RWPE1 (cell line): ENCODE measurements at places on chromosomes 1 and 21.

DNA sequence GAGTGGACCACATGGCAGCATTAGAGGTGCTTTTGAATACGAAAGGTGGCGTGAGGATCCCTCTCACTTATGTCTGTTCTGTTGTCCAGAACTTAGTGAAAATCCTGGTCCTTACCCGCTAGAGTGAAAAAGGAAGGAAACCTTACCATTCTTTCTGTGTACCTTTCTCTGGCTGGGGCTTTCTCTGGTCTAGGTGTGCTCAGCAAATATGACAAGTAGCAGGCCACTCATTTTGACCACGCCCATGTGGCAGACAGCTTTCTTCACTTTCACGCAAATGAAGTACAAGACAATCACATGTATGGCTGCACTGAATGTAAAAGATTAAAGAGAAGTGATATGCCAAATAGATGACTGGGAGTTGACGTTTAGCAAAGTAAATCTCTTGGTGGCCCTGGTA is 131.9 kb downstream of the FGGY start:
- no peak for DNase-seq

- DNase-seq, result no peak
Measured at GRCh38 chr1:20079661-20080305, 9.8 kb downstream of the PLA2G5 start.

- DNase-seq, result no peak
Measured at GRCh38 chr1:53982763-53983104, 35.3 kb downstream of the LDLRAD1 start.

GRCh38 chr1:20726932-20727745 is 5.4 kb downstream of the SH2D5 start:
- no peak for DNase-seq

DNA sequence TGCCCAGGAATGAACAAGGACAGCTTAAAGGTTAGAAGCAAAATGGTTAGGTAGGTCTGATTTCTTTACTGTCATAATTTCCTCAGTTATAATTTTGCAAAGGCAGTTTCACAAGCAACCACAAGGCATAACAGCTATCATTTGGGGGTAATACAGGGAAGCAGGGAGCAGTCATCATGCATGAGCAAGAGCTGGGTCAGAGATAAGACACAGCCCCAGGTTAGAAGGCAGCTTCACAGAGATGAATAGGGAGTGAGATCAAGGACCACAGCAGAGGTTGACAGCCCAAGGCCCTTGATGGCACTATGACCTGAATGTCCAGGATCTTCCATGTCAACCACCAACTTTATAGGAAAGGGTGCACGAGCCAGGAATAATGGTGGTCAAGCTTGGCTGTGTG is 9.0 kb upstream of the CSRP1 start:
- no peak for DNase-seq

DNA sequence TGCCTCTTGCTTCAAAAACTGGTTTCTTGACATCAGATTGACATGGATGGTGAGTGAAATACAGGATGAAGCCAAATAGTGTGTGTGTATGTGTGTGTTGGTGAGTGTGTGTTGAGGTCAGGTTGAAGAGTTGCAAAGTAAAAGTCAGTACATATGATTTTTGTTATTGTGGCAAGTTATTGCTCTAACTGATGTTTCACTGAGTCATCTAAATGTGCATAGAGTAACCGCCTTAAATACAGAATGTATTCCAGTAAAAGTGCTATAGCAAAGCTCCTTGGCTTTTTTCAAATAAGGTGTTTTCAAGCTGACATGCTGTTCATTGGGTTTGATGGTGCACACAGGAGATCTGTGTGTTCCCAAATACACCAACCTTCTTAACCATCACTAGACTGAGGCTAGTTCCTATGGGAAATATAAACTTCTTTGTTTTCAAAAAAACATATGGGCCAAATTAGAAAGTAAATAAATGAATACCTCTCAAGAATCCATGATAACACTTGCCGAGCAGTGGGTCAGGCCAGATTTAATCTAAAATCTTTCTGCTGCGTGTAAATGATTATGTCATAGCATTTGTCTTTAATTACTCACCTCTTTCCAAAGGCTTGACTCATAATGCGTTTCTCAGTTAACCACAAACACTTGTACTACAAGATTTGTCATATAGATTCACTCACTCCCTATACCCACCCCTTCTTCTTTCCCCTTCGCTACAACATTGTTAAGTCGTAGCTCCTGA is 151.1 kb downstream of the LYPLAL1 start:
- DNase-seq, result peak; percentile 86

DNA sequence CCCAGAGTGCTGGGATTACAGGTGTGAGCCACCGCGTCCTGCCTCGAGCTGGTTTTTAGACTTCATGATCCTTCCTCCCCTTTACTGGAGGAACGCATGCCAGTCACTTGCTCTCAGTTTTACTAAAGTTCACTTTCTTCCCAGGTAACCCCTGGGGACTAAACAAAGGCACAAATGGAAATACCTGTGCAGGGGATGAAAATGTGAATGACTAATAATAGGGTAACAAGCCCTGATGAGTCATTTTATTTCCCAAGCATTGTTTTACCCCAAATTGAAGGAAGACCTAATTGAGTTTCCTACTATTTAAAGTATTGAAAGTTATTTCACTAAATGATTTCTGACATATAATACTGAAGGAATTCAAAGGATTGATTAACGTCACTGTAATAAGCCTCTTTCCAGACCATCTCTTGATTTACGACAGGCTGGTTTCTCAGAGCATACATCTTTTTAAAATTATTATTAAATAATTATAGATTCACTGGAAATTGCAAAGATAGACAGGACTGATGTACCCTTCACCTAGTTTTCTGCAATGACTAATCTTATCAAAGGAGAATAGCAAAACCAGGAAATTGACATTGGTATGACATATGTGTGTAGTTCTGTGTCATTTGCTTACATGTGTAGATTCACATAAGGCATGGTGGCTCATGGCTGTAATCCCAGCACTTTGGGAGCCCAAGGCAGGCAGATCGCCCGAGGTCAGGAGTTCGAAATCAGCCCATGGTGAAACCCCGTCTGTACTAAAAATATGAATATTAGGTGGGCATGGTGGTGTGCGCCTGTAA is 53.2 kb upstream of the SOD1 start:
- DNase-seq, result peak; percentile 66

- DNase-seq, result no peak
Measured at GRCh38 chr1:101484689-101485338, 248.0 kb downstream of the S1PR1 start.

DNA sequence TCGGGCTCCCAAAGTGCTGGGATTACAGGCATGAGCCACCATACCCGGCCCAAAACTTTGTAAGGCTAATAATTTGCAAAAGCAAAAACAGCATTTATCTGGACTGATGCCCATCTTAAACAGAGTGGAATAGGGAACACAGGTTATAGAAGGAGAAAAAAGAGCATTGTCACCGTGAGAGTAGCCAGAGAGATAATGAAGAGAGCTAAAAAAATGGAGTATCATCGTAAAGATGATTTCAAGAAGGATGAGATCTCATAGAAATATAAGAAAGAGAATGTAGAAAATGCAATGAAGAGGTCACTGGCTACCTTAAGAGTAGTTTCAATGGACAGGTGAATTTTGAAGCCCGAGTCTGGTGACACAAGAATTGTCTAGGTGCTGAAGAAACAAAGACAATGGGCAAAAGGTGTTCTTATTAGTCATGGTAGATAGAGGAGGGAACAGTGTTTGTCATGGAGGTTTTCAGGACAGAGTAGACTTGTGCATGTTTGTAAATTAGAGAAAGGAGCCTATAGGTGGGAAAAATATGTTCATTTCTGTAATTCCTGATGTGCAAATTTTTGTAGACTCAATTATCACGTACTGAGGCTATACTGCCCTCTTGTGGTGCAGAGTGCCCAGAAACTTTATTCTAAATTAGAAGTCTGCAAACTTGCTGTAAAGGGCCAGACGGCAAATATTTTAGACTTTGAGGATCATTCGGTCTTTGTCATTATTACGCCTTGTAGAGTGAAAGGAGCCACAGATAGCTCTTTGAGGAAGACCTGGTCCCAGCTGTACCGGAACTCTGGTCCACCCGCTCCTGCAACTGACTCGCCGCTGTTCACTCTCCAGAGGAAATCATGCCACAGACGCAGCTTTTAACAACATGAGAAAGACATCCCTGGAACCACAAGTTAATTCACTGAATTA is 8.1 kb upstream of the TMEM183A start:
- DNase-seq, result peak; percentile 52

DNA sequence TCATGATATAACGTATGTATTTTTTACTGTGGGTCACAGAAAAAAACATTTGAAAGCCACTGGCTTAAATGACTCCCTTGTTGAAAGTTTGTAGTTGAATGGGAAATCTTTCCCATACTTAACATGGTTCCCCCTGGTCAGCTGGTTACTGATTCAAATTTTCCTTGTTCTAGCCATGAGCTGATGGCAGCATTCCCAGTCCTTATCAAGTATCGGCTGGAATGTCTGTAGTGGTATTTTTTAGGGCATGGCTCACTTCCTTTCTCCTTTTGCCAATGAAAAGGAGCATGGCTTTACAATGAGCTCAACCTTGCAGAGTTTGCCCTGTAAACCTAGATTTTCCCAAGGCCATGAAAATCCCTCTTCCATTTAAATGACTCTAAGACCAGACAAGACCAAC is 55.7 kb downstream of the GIPC2 start:
- peak; percentile 82 for DNase-seq

DNA sequence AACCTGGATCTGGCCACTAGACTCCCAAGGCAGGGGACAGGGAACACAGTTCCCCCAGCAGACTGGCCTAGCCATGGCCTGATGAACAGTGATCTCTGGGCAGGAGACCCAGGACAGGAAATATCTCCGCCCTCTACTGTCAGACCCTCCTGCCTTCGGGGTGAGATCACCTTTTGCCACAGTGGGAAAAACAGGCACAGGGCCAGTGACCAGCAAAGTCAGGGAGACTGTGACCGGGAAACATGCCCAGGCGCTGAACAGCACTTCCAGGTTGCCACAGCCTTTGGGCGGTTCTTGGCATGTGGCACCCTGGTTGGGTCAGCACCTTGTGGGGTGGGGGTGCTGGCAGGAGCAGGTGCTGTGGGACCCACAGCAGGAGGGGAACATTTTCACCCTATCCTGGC is 8.9 kb upstream of the ZNF669 start:
- DNase-seq, result no peak

GRCh38 chr21:45607909-45608295 is 35.6 kb upstream of the PCBP3 start:
- DNase-seq, result no peak

GRCh38 chr1:168553680-168554553 is 10.1 kb upstream of the XCL2 start:
- DNase-seq, result no peak

- no peak for DNase-seq
Measured at GRCh38 chr1:173856903-173857302, 10.9 kb downstream of the GAS5 start.

- DNase-seq, result no peak
Measured at GRCh38 chr1:200310824-200311223, 99.0 kb downstream of the ZNF281 start.

DNA sequence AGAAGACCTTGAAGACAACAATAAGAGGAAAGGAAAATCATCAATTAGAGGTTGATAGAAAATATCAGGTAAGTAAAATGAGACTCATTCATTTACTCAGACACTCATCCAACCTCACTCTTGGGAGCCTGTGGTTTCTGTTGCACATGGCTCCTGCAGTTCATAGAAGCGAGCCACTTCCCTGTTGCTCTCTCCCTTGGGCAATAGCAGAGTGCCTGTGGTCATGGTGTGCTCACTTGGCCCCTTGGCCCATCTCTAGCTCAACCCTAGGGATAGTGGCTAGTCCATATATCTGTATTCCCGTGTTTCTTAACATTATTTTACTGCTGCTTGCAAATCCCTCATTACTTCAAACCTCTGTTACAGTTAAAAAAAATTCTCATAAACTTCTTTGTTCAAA is 368.6 kb downstream of the PTPRC start:
- DNase-seq, result no peak

DNA sequence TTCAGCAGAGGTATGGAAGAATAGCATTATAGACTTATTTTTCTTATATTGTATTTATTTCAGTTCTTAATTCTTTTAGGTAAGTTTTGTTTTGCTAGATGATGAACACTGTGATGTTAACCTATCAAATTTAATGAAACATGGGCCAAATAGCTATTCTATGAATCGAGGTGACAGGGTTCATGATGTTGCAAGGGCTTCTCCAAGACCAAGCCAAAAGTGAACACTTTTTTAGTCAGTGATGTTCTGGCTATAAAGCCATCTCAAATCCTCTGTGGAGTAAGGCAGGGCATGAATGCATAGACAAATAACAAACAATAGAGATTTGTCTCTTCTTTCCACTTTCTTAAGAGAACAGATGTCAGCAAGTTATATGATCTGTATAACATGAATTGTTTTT is 26.7 kb downstream of the C1orf146 start:
- no peak for DNase-seq

GRCh38 chr1:119397986-119398385 is 17.0 kb upstream of the HSD3B2 start:
- no peak for DNase-seq

DNA sequence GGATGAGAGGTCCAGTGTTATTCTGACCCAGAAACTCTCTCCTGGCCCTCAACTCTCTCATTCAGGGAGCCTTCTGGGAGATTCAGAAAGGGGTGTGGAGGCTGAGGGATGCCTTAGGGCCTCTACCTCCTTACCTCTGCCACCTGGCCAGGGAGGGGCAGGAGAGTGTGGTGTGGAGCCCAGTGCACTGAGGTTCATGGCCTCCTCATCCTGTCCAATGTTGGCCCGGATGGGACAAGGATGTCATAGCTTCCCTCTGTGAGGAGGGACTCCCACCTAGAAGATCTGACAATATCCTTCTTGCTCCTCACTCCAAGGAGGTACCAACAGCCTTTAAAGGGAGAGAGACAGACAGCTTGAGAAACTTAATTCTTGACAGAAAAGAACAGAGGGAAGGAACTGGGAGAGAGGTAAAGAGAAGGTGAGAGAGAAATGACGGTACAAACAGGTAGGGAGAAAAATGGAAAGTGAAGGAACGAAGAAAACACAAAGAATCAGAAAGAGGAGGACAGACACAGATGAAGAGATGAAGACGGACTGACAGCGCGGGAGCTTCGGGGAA is 779 bp downstream of the BEND5 start:
- no peak for DNase-seq

DNA sequence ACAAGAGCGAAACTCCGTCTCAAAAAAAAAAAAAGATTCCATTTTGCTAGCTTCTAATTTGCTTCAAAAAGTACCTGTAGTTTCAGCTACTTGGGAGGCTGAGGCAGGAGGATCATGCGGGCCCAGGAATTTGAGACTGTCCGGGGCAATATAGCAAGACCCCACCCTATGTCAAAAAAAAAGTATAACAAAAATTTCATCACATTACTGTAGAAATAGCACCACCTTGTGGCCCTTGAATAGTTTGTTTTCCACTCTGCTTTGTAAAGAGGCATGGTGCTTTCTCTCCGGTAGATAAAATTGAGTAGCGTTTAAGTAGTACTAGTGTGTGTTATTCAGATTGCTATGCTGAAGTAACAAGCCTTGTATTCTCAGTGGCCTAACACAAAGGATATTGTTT is 18.2 kb upstream of the MSTO1 start:
- DNase-seq, result peak; percentile 32

DNA sequence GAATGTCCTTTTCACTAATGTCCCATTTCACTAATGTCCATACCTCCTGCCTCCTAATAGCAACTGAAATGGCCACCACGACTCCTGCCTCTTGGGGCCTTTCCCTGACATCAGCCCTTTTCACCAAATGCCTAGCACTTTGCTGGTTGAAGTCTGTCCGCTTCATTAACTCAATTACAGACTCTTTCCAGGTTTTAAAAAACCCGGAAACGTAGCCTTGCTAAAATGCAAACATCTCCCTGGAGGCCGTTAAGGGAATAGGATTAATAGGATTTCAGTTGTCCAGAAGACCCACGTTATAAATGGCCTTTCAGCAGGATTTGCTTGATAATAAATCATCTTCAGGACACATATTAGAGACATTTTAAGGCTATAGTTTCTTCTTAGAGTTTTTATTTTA is 25.7 kb upstream of the ERO1B start:
- DNase-seq, result no peak
